Activated B cell treated with CpG ODN at 0.5 μM for 24 hours (primary cell): ENCODE measurements at places on chromosomes 2 and 18.

DNA sequence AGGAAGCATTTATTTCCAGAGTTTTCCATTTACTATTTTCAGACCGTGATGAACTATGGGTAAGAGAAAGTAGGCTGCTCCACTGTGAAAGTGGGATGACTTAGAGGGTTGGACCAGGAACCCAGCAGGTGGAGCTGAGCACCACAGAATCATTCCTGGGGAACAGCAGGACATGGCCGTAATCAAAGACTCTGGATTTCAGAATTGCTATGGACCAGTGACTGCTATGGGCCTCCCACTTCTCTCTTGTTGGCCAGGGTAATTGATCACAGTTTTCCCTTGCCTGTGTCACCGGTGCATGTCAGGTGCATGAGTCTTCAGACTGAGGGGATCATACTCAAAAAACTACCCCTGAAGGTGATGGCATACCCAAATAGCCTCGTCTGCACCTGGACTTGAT is 90.6 kb upstream of the GPC1 start:
- DNase-seq, result no peak

- DNase-seq, result no peak
Observed at GRCh38 chr2:46876741-46877384, 38.7 kb downstream of the MCFD2 start.

GRCh38 chr2:47504174-47504810 is 101.3 kb downstream of the MSH2 start:
- no peak for DNase-seq

- DNase-seq, result no peak
Observed at GRCh38 chr2:151217343-151217742, 44.3 kb downstream of the RBM43 start.

DNA sequence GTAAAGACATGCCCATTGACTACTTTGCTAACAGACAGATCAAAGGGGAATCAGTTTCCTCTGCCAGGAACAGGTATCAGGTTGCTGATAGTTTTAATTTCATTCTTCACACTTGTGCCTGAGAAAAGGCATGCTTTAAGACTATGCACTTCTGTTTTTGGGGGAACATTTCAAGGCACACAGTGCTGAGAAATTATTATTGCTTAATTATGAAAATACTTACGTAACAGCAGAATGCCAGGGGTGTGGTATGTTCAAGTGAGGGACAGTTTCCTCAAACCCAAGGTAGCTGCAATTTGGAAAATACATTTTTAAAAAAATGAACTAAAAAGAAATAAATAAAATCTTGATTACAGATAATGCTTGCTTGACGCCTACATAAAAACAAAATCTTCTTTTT is 1746.1 kb upstream of the PIK3C3 start:
- DNase-seq, result no peak

- DNase-seq, result no peak
Observed at GRCh38 chr2:175030380-175031271, 25.4 kb upstream of the CHN1 start.

DNA sequence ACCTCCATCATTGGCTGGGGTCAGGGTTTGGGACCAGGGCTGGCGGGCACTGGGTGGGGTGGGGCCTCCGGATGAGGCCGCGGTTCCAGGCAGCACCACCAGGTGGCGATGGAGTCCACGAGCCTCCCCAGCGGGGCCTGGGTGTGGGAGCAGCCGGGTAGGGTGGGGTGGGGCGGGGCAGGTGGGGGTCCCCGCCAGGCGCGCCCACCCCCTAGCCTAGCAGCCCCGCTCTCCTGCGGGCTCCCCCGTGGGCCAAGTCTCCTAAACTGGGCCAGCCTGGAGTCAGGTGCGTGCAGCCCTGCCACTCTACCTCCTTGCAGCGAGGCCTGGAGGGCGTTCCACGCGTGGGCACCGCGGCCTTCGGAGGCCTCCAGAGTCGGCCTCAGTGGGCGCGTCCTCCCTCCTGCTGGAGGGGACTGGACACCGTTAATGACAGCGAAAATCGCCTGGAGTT is 187.5 kb downstream of the TWIST2 start:
- peak; percentile 67 for DNase-seq

DNA sequence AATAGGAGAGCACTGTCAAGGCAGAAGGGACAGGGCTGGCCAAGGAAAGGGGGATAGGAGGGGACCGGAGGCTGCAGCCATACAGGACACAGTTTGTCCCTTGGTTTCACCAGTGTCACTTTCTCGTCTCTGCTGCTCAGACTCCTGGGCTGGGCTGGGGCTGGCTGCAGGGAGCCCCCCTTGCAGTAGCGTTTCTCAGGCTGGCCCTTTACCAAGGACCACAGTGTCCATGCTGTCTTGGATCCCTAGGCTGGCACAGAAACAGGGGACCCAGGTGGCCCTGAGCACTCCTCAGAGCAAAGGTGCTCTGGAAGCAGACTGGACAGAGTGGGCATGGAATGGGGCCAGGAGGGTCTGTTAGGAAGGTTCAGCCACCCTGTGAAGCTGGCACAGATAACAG is 34.8 kb downstream of the ATOH8 start:
- no peak for DNase-seq

- DNase-seq, result no peak
Observed at GRCh38 chr2:219512524-219513216, 1.6 kb upstream of the ASIC4 start.
